ENCODE measurements at places on chromosomes 7 and 10. TPM values are rescaled to one million over a fixed set of nuclear protein-coding genes. Genes with fewer than 3 reads are reported as not detected.

Gene IRF5
- total RNA-seq, result 1.6 TPM

Gene TMEM273
- total RNA-seq, result 16.6 TPM

Gene NPC1L1
- total RNA-seq, result 0.19 TPM

Gene KCND2
- 0.22 TPM for total RNA-seq

Gene TMEM213
- total RNA-seq, result not detected

Gene NXPH1
- not detected for total RNA-seq

GRCh38 chr10:122558452-122558851 lies 2.1 kb upstream of the DMBT1 start:
- no peak for DNase-seq

- DNase-seq, result no peak
Measured at GRCh38 chr10:119395280-119396007, 147.1 kb downstream of the RGS10 start.

GRCh38 chr10:91104193-91105041 lies 116.0 kb upstream of the PCGF5 start:
- DNase-seq, result no peak

GRCh38 chr10:20871970-20872369 lies 25.1 kb downstream of the NEBL start:
- no peak for DNase-seq

DNA sequence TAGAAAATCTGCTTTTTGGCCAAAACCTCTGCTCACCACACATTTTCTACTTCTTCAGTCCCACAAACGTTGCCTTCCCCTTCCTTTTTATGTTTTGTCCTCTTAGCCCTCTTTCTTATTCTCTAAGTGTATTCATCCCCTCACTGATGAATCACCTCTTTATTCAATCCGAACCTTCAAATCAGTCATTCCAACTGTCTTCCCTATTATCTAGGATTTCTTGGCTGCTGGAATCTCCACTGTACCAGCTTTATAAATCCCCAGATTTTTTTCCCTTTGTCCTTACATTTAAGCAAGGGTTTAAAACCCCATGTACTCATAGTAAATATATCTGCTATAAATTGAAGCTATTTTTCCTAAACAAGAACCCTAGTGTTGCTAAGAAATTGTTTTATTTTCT lies 176.9 kb downstream of the SEMA3A start:
- DNase-seq, result no peak

DNA sequence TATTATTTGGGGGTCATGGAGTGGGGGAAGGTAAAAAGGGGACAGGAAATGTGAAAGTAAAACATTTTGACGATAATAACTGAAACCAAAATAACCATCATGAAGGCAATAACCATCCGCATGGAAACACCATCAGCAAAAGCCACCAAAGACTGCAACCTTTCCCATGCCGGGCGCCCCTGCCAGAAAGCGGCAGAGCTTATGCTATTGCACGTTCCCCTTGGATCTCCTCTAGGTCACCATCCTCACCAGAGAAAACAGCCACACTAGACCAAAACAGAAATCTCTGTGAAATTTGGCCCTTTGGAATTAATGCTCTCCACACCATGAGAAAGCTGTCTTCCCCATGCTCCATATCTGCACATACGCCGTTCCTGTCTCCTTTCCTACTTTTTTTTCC lies 31.1 kb downstream of the DRGX start:
- no peak for DNase-seq

GRCh38 chr10:68900427-68901104 lies 549 bp upstream of the DDX50 start:
- DNase-seq, result no peak
